CD8-positive, alpha-beta memory T cell (primary cell): ENCODE measurements at places on chromosomes 16 and 17. TPM values are rescaled to one million over a fixed set of nuclear protein-coding genes. Genes with fewer than 3 reads are reported as not detected.

DNA sequence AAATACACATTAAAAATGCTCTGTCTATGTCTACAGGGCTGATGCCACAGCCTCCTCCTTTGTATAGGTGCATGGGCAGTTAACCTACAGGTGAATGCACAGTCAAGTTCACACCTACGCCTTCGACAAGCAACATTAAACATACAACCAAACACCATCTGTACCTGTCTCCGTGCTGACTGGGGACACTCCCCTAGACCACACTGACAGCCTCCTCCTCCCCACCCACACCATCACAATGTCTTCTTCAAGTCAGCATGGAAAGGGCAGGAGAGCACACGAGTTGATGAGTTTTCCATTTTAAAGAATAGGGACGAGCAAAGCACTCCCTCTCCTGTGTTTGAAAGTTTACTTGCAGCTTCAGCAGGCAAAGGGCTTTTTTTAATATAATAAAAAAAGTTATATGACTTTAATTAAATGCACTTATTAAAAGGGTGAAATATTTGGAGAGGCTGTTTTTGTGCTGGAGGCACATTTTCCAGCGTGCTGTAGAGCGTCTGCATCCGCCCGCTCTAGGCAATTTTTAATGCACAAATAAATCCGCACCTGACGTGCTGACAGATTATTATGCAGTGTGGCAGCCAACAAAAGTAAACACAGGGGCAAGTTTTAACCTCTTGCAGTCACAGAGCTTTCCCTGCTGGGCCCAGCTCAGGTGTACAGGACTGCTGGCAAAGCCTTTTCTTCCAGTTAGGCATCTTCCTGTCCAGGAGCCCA, 367.9 kb downstream of the SOX9 start:
- DNase-seq = no peak

GRCh38 chr17:57145347-57145746, 60.3 kb downstream of the AKAP1 start:
- DNase-seq = no peak

- DNase-seq = no peak
Observed at GRCh38 chr16:50269061-50269705, 2.8 kb downstream of the ADCY7 start.

SCNN1B gene
- total RNA-seq = not detected
